Renal cortical epithelial cell (primary cell): ENCODE measurements at places on chromosomes 1 and 21.

DNA sequence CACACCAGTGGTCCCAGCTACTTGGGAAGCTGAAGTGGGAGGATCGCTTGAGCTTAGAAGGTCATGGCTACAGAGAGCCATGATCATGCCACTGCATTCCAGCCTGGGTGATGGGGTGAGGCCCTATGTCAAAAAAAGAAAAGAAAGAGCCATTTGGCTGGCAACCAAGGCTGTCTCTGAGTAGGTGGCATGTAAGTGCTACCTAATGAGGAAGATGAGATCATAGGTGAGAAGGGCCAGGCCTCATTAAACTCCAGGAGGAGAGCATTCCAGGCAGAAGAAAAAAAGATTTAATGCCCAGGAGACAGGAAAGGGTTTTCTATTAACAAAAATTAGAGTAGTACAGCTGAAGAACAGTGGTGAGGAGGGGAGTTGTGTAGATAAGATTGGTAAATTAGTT lies 103.4 kb upstream of the ZNF678 start:
- peak; percentile 58 for DNase-seq

DNA sequence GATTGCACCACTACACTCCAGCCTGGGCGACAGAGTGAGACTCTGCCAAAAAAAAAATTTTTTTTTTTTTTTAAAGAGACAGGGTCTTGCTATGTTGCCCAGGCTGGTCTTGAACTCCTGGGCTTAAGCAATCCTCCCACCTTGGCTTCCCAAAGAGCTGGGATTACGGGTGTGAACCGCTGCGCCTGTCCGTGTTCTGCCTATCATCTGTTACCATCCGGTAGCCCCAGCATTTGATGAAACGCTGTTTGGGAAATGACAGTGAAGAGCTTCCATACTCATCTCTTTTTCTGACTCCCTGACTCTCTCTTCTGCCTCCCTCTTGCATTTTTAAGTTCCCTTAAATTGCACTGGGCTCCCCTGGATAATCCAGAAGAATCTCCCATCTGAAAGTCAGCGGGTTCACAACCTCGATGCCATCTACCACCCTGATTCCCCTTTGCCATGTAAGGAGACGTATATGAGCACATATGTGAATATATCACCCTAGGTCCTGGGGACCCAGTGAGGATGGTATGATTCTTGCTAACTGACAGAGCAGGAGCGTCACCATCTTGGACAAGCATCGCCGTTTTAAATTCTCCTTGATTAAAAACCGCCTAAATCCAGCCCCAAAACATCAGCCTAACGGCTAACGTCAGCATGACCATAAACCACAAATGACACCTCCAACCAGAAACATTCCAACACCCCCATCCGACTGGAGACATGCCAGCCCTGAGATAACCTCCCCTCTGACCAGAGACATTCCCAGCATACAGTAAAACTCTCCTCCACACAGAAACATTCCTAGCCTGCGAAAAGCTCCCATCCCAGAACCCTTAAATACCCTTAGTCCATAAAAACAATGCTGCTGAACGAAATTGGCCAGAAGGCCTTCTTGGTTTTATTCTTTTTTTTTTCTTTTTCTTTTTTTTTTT lies 12.4 kb downstream of the TNFRSF8 start:
- peak; percentile 68 for DNase-seq

DNA sequence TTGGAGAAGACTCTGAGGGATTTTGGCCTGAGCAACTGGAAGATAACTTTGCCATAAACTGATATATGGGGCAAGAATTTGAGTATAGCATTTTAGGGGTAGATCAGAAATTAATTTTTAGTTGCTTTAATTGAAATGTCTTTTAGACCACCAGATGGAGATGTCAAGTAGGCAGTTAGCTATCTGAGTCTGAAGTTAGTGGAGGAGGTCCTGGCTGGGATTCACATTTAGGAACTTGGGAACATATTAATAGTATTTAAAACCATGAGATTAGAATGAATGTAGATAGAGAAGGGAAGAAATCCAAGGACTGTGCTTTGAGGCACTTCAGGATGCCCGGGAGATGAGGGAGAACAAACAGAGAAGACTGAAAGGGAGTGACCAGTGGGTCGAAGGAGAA lies 32.6 kb downstream of the SLC44A3 start:
- no peak for DNase-seq

GRCh38 chr1:235857756-235858155 lies 8.9 kb downstream of the LYST start:
- DNase-seq, result no peak

GRCh38 chr1:118366286-118366685 lies 181.3 kb upstream of the SPAG17 start:
- DNase-seq, result no peak

DNA sequence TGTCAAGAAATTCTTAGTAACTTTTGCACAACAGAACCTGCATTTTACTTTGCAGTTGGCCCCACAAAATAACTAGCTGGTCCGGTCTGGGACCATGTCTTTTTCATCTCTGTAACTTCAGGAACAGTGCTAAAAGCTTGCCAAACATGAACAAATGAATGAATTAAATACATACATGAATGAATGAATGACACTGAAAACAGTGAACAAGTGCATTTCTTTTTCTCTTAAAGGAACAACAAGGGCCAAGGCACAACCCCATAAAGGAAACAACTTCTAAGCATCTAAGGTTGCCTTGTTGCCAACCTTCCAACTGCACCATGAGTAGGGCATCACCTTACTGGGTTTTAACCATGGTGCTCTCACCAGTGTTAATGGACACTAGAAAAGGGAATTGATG lies 534.4 kb upstream of the PKN2 start:
- DNase-seq, result no peak
